CMK (cell line): ENCODE measurements at places on chromosomes 7 and 10.

- DNase-seq, result no peak
Measured at GRCh38 chr7:43628431-43628830, 45.5 kb downstream of the STK17A start.

DNA sequence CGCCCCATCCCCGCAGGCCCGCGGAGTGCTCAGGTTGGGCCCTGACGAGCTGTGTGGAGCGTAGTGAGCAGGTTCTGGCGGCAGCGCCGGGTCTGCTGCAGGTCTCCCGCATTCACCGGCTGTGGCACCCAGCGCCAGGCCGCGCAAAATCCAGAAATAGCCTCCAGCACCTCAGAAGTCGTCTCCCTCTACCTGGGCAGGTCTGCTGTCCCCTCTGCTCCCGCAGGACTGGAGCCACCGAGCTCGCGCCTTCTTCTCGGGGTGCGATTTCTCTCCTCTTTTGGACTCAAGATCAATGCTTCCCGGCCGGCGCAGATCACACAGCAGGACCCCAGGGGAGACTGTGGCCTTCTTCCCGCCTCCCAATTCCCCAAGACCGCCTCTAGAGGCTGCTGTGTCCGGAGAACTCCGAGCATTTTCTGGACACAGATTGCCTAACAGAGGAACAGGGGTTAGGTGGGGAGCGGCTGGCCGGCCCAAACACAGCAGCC lies 8.4 kb downstream of the TLX1 start:
- no peak for DNase-seq

- DNase-seq, result no peak
Measured at GRCh38 chr10:107230887-107231286, 66.4 kb upstream of the SORCS1 start.

DNA sequence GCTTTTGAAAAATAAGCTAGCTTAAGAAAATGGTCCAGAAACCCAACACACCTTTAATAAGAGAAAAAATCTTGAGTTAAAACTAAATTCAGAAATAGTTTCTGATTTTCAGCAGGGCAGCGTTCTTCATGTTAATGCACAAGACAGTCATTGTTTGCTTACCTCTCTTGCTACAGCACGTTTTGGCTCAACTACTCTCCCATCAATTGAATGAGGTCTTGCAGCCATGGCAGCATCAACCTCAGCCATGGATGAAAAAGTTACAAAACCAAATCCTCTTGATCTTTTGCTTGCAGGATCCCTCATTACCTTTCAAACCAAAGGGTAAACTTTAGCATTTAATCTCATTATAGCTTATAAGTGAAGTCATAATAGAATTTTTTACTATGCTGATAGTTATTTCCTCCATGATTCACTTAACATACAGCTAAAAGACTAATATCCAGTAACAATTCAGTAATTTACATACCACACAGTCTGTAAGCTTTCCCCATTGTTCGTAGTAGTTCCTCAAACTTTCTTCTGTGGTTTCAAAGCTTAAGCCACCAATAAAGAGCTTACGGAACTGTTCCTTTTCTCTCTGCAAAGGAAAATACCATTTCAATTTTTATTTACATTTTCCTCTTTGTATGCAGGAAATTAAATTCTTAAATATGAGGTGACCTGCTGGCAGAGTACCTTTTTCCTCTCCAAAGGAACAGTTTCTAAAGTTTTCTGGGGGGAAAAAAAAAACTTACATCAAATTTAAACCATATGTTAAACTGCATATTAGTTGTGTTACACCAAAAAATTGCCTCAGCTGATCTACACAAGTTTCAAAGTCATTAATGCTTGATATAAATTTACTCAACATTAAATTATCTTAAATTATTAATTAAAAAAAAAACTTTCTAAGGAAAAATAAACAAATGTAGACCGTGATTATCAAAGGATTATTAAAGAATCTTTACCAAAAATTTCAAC lies 3.1 kb downstream of the HNRNPA2B1 start:
- no peak for DNase-seq

DNA sequence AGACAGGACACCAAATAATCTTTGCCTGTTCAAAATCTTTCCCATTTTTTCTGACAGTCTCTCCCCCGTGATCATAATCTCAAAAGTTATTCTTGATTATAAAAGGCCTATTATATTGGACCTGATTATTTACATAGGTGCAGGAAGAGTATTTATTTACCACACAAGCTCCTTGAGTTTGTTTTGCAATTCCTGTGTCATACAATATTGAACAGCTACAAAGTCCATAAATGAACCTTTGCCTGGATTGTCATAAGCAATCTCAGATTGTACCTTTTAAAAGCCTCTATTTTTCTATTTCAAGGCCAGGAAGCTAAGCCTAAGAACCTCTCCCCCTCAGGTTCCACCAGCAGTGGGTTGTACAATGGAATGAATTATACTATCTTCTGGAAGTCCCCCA lies 183.9 kb upstream of the MEOX2 start:
- no peak for DNase-seq

DNA sequence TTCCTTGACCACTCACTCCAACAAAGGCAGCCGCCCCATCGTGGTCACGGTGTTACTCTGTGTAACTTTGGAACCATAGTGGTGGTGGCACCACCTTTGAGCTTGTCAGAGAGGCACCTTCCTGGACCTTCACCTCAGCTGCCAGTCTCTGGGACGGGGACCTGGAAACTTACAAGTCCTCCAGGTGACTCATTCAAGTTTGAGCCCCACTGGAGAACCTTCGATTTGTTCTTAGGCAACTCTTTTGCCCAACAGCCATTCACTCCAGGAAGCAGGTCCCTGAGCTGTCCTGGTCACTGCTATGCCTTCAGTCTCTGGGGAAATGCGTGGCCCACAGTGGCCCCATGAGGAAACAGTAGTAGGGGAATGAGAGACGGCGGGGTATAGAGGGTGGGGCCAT lies 17.2 kb downstream of the STX1A start:
- DNase-seq, result no peak

- no peak for DNase-seq
Measured at GRCh38 chr10:118626953-118627352, 31.5 kb upstream of the PRLHR start.

DNA sequence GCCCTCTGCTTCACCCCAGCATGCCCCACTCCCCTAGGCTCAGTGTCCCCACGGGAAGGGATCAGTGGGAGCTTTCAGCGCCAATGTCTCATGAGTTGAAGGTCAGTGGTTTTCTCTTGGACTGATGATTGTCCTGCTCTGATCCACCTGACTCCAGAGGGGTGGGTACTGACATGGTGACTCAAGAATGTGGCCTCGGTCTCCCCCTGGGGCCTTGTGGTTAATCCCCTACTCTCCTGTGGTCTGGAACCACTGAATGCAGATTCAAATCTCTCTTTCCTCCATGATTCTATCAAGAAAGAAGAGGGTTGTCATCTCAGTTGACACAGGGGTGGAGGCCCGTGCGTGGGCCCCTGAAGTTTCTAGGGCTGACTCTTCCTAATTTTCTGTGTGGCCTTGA lies 176.9 kb downstream of the RPS24 start:
- no peak for DNase-seq

GRCh38 chr7:99597762-99598501 lies at the start of gene TMEM225B:
TSS of gene TMEM225B (plus strand) at chr7:99598267. CDS start at chr7:99604389, 6,122 bp downstream.
- DNase-seq, result no peak

GRCh38 chr10:121252756-121253155 lies 345.5 kb downstream of the FGFR2 start:
- DNase-seq, result no peak

- DNase-seq, result no peak
Measured at GRCh38 chr10:132705943-132706342, 80.0 kb downstream of the NKX6-2 start.

- no peak for DNase-seq
Measured at GRCh38 chr7:138324941-138325340, 135.1 kb upstream of the TRIM24 start.

DNA sequence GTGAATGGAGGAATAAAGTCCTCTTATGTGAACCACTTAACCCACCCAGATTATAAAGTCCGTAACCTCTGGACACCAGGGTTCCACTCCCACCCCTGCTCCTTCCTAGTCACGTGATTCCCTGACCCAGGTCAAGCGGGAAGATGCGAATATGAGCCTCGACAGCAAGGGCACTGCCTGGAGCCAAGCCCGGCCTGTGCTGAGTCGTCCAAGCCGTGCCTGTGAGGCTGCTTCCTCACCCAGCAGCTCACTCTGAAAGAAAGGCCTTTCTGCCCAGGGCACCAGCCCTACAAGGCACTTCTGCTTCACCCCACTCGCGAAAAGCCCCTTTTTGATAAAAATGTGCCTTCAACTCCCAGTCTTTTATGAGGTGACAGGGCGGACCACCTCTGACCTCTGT lies 85.8 kb downstream of the CYTH3 start:
- DNase-seq, result no peak

DNA sequence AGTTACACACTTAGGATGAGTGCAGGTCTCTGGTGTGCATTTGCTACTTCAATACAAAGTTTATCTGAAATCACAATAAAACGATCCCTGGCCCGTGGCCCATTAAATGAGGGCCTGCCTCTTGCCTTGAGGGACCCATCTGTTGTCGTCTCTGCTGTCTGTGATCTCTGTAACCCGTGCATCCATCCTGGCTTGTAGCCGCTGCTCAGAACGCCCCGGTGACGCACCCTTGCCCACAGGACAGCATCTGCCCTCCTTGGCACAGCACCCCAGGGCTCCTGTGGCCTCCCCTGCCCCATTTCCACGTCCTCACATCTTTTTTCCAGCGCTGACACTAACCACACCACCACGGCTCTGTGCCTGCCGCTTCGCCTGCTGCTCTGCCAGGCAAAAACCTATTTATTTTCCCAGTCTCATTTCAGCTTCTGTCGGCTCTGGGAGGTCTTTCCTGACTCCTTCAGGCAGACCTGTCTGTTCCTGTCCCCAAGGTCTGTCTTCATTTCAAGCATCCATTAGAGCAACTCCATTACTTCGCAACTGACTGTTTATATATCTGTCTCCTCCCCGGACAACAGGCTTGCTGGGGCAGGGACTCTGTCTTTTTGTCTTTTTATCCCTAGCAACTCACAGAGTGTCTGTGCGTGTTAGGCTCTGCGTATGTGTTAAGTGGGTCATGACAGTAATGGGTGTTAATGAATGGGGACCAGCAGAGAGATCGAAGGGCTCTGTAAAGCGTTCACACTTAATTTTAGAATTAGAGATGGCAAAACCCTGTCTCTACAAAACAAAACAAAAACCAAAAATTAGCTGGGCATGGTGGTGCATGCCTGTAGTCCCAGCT lies 16.4 kb downstream of the CARD11 start:
- no peak for DNase-seq

GRCh38 chr7:144776447-144776846 lies 59.4 kb downstream of the TPK1 start:
- no peak for DNase-seq

- DNase-seq, result no peak
Measured at GRCh38 chr10:36050763-36051499, 408.8 kb upstream of the FZD8 start.

DNA sequence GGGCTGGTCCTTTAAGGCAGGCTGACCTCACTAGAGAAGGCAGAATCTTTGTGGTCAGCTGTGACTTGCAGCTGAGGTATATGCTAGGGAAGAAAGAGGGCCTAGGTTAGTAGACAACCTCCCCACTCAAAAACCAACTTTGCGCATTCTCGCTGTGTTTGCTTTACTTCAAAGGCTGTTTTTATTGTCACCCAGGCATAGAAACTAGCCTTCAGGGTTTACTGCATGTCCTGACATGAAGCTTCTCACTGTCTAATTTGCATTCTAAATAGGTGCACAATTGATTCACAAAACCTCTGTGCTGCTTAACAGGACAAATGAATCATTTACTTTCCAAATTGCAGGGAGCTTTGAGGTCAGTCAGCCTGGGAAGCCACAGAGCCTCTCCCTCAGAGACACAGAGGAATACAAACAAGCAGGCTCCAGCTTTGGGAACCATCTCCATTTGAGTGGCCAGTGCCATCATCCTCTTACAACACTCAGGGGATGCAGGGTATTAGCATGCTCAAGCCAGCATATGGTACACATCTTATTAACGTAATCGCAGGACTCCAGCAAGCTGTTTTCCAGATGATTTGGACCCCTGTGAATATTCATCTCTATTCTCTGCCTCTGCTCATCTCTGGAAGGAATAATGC lies 596.4 kb upstream of the GHITM start:
- DNase-seq, result no peak

GRCh38 chr7:100836812-100837098 lies 9.4 kb upstream of the EPHB4 start:
- DNase-seq, result no peak

GRCh38 chr10:46253076-46254006 lies 33.5 kb upstream of the ANTXRL start:
- DNase-seq, result no peak

GRCh38 chr7:96649981-96650380 lies 59.7 kb downstream of the SEM1 start:
- DNase-seq, result no peak

DNA sequence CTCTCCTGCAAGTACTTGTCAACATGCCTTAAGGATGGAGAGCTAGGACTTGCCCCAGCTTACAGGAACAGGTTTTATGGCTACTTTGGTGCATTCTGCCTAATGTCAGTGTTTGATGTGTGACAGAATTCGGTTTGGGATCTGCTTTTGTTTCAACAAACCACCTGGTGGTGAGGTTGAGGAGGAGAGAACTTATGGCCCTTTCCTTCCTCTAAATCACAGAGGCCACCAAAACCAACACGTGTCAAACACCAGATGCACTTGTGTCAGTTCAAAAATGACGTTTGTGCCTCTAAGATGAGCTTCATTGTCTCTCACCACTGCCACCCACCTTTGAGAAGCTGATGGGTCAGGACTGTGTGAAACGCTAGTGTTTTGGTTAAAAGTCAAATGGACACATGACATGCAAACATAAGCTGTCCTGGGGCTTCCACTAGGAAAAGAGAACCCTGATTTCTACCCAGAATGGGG lies 83.9 kb downstream of the OSBPL3 start:
- DNase-seq, result no peak

- DNase-seq, result no peak
Measured at GRCh38 chr7:144057954-144058353, 9.2 kb downstream of the OR2A5 start.

DNA sequence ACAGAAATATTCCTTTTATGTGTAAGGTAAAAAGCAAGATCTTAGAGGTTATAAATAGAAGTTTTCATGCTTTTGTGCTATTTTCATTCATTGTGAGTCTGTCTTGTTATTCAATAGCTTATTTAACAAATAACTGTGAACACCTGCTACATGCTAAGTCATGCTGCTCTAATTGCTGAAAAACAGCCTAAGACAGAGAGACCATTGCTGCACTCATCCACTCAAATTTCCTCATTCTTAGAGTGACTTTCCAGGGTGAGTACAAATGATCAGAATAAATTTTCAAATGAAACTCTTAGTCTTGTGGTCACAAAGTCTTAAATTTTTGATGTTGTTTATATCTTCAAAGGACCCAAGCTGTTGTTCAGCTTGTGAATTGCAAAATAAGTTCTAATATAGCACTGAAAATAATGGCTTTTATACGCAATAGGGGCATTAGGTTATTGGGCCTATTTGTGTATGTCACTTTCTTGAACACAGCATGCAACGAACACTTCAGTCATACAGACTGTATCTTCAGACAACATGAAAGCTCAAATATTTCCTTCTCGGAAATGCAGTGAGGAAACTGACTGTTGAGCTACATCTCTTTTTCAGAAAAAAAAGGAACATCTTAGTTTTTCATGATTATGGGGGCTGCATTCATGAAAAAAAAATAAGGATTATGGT lies 247.9 kb upstream of the PCDH15 start:
- no peak for DNase-seq

- DNase-seq, result no peak
Measured at GRCh38 chr7:34061149-34061548, 155.8 kb downstream of the BMPER start.

- DNase-seq, result no peak
Measured at GRCh38 chr10:88152728-88153133, 289.3 kb downstream of the PTEN start.

GRCh38 chr7:16838386-16838785 lies 33.6 kb upstream of the AGR2 start:
- DNase-seq, result no peak
